Hematopoietic multipotent progenitor cell treated with erythropoietin and hydrocortisone succinate and interleukin-3 and kit ligand, for 6 days (in vitro differentiated cells): ENCODE measurements at places on chromosomes 4 and X.

DNA sequence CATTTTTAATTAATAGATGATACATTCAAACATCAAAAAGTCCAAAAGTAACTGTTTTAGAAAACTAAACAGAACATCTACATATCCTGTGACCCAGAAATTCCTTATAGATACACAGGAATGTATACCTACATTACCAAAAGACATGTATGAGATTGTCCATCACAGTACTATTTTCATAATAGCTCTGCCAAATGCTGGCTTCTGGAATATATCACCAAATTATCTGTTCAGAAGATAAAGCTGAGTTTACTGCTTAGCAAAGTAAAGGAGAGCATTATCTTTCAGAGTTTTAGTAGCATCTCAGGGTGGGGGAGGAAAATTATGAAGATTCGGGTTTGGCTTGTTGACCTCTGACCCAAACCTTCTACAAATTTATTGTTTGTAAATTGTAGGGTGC is 368.9 kb upstream of the SLC7A11 start:
- no peak for DNase-seq

GRCh38 chrX:53091354-53091753 is 2.6 kb upstream of the KANTR start:
- no peak for DNase-seq

DNA sequence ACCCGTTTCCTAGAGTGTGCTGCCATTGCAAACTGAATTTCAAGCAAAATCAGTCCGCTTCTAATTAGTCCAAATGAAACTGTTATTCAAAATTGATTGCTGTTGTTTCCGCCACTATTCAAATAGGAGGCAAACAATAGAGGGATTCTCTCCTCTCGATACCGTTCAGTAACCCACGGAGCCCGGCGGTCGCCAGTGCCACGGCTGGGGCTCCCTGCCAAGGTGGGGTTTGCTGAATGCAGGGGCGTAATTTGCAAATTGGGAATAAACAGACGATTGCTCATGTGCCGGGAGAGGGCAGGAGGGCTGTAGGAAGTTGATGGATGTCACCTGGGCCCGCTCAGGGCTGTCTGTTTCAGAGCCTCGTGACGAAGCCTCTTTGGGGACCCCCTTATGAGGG is 8.8 kb downstream of the ADRA2C start:
- no peak for DNase-seq

DNA sequence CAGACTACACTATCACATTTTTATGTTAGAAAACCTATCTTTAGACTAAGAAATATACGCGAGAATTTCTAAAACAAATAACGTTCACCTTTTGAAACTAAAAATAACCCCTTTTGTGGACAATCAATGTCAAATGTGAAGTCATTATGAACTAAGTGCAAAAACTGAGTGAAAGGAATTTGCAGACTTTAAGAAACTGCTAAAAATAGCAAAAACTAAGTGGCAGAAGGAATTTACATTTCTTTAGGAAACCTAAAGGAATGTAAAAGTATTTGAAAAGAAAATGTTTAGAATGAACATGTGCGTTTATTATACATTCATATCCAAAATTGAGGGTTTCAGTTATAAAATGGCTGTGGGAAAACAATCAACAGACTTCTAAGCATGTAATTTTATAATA is 58.3 kb downstream of the VEGFC start:
- DNase-seq: no peak

GRCh38 chr4:88027611-88028608 is 20.5 kb downstream of the PKD2 start:
- DNase-seq: peak; percentile 81

GRCh38 chr4:27198971-27199370 is 338.3 kb downstream of the STIM2 start:
- no peak for DNase-seq

DNA sequence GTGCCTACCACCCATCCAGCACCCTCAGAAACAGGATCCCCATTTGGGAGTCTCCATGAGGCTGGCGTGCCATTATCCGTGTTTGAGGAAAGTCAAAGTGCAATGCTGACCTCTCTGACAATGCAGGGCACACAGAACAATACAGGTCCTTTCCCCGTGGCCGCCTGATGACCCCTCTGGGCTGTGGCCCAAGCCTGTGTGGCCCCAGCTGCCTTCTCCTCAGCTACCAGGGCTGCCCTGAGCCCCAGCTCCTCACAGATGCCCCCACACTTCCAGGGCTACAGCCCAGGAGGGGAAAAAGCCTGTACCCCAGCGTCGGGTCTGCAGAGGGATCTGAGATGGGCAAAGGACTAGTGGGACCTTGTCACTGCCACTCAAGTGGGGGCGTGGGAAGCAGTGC is 15.5 kb downstream of the ZFYVE28 start:
- DNase-seq: no peak

- peak; percentile 75 for DNase-seq
Observed at GRCh38 chr4:40550948-40551462, 78.7 kb downstream of the RBM47 start.

DNA sequence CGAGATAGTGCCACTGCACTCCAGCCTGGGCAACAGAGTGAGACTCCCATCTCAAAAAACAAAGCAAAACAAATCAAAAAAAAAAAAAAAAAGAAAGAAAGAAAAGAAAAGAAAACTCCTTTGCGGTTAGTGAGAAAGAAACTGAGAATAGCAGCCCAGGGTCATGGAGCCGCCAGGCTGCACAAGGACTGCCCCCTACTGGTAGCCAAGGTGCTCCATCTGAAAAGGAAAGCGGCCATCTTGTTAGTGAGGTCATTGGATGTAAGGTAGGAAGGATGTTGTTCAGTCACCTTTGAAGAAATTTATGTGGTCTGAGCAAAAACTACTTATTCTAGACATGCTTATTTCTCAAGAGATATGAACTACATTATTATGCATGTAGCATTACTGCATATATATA is 660.6 kb upstream of the TENM3 start:
- DNase-seq: peak; percentile 6

GRCh38 chrX:103356130-103356798 is at the start of gene TCEAL9:
TCEAL9 (plus strand) TSS chrX:103356506; CDS start chrX:103357685, 1,179 bp downstream.
- peak; percentile 68 for DNase-seq

GRCh38 chr4:18252052-18252451 is 230.5 kb upstream of the LCORL start:
- DNase-seq: no peak

DNA sequence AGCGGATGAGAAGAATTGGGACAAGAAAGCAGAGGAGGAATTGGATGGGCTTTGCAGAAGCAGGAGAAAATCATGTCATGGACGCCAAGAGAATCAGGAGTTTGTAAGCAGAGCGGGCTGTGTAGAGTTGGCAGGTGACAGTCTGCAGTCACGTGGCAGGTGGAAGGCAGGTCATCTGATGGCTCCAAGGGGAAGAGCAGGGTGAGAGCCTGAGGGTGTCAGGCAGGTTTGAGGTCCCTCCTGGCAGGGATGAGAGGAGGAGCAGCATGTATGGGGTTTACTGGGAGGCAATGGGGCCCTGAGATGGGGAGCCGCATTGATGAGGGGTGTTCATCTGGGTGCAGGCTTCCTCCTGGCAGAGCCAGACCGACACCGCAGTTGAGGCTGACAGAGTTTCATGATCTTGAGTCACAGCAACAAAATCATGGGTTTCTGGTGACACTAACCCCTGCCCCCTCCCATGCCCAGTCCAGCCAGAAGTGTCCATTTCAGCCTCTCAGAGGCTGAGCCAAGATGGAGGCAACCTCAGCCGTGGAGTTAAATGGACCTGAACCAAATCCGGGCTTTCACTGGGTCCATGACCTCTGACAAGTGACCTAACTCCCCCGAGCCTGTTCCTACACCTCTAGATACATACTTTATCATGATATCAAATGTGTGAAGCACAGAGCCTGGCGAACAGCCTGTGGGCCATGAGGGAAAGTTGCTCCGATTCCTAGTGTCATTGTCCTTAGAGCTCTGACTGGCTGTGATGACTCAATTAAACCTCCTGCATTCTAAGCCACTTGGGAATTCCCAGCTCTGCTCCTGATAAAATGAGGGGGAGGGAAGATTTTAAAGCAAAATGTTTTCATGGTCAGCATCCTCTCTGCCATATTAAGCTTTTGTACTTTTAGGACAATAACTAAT is 36.1 kb downstream of the EVC start:
- DNase-seq: no peak

GRCh38 chr4:7539659-7540058 is 104.9 kb upstream of the PSAPL1 start:
- DNase-seq: peak; percentile 30

DNA sequence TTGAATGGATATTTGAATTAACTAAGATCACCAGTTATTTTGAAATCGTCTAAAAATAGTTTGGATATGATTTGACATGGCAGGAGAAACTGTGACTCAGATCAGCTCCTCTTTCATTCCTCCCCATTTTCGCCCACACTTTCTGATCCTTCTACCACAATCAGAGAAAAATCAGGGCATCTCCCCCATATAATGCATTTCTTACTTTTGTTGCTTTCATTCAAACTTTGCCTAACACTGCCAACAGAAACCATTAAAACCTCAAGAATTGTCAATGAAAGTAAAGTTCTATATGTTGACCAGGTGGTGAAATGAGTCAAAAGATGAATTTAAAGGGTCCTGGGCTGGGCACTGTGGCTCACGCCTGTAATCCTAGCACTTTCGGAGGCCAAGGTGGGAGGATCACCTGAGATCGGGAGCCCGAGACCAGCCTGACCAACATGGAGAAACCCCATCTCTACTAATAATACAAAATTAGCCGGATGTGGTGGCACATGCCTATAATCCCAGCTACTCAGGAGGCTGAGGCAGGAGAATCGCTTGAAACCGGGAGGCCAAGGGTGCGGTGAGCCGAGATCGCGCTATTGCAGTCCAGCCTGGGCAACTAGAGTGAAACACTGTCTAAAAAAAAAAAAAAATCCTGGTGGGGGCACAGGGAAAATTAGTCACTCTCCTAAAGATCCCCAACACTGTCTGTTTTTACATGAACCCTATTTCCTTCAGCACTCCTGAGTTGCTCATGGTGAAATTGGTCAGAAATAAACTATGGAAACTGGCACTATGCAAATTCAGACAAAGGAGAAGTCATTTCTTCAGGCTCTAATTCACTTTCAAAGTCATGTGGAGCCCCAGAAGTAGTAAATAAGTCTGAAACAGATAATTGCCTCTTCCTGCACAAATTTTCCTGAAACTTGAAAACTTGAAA is 122.8 kb upstream of the NOCT start:
- DNase-seq: no peak

GRCh38 chrX:73930300-73930699 is 367.3 kb downstream of the CHIC1 start:
- DNase-seq: no peak

DNA sequence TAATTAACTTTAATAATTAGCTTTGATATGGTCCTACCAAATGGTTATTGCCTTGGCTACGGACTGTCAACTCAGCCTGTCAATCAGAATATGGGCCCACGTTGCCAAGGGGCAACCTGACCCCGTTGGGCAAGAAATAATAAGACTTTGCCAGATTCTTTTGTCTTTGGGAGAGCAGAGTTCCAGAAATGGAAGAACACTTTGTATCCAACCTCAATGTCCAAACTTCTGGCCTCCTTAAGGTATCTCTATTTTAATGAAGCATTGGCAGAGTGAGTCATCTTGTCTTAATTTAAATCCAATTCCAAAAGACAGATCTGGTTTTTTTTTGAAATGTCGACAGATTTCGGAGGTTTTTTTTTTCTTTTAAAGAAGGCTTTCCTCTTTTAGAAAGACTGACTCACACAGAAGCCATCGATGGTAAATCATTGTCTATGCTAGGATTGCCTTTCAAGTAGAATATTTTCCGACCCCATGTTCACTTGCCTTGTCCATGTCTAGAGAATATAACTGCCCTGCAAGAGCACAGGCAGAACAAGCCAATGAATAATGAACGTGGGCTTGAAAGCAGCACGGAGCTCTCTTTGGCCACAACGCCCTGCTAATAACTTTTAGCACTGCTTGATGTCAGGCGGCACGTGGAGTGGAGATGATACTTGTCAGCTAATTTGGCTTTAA is 190.3 kb upstream of the GATB start:
- DNase-seq: no peak

DNA sequence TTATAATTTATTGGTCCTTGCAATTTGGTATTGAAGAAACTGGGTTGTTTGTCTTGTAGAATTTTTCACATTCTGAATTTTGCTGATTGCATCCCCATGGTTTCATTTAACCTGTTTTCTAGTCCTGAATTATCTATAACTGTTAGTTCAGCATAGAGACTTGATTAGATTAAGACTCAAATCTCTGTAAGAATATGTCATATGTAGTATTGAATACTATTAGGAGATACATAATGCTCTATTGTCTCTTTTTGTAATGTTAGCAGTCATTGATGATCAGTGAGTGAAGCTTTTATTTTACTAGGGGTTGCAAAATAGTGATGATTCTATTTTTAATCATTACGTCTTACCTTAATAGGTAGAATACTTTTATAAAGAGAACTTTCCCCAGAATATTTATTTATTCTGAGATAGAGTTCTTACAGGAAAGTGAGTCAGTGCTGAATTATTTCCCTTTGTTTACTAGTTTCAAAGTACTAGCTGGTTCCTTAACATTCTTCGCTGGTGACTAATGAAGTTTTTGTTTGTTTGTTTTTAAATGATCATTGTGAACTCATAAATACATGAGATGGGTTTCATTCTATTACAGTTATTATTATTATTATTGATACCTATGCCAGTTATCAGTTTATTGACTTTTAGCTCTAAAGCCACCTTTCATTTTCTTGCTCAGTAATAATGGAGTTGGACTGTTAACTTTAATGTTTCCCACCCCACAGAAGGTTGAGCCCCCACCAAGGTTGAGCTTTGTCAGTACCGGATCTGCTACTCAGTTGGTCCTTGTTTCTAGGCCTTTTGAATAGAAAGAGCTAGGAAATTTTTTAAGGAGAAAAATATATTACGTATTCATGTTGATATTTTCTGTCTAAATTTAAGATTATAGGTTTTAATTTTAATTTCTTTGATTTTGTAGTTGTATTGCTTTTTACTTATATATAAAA is 102.3 kb downstream of the LARP1B start:
- DNase-seq: no peak

GRCh38 chr4:128775916-128776315 is 33.6 kb upstream of the JADE1 start:
- DNase-seq: no peak

GRCh38 chrX:68870357-68870756 is 41.5 kb downstream of the EFNB1 start:
- no peak for DNase-seq

GRCh38 chrX:55522596-55523276 is 33.1 kb upstream of the USP51 start:
- DNase-seq: no peak

- no peak for DNase-seq
Observed at GRCh38 chrX:74585766-74586165, 28.7 kb downstream of the RLIM start.

- peak; percentile 82 for DNase-seq
Observed at GRCh38 chr4:158809611-158810486, 41.0 kb downstream of the FNIP2 start.

DNA sequence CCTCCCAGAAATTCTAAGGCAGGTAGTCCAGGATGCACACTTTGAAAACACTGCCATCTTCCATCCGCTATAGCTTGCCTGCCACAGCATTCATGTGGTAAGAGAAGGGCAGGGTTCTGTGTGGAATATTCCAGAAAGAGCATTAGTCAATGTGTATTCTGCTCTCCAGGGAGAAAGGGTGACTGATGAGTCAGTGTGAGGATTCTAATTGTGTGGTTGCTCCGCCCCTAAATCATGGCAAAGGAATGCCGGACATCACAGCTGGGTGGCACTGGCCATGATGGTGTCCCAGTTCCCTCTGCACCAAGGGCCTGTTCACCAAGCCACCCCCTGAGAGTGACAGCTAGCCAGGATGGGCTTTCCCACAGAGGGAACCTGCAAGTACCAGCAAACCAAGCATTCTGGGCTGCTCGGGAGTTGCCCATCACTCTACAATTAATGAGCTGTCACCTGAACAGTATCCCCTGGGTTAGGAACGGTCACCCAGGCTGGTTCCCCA is 9.5 kb downstream of the IDS start:
- no peak for DNase-seq

- DNase-seq: no peak
Observed at GRCh38 chr4:152106781-152107321, 346.0 kb upstream of the GATB start.
